ENCODE measurements at places on chromosomes 7 and 10.

DNA sequence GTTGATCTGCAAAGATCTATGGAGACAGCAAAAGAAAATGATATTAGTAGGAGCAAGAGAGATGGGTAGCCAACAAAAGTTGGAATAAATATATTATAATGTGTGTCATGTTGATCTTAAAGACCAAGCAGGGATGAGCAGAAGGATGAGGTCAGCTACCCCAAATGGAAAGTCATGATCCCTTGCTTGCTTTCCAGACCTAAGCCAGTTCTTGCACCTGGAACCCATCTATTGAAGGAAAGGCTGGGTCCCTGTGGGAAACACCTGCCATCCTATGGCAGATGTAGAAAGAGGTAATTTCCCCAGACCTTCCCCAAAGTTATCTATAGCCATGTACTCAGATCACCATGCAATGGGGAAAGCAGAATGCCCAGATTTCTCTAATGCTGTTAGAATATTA, 52.5 kb downstream of the LYZL2 start:
- DNase-seq = no peak

GRCh38 chr7:54933643-54934042, 85.2 kb upstream of the EGFR start:
- no peak for DNase-seq

DNA sequence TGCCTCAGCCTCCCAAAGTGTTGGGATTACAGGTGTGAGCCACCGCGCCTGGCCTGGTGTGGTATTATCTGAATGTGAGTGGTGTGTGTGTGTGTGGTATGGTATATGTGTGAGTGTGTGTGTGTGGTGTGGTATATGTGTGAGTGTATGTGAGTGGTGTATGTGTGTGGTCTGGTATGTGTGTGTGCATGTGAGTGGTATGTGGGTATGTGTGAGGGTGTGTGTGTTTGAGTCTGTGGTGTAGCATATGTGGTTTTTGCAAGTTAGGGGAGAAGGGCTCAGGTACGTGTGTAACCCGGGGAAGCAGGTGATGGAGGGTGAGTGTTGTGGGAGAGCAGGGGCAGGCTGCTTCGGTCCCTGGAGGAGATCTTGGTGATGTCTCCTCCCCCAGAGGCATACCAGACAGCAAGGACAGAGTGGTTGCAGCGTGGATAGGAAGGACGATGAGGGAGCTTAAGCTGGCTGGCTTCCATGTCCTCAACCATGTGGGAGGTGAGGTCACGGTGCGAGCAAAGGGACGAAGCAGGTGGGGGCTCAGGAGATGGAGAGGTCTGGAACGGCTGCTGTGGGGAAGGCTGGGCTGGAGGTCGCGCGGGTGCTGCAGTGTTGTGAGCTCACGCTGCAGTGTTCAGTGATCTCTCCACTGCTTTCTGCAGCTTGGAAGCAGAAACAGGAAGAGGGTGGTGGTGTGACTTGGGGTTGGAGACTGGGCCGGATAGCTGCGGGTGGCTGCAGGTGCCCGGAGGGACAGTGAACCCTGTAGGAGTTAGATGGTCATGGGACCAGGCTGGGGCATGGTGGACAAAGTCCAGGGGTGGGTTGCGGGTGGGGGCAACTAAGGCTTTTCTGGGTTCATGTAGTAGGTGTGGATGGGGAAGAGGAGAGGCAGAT, 5.0 kb downstream of the ZYX start:
- DNase-seq = no peak

- no peak for DNase-seq
These were observed 267.8 kb upstream of the MYO3A start for GRCh38 chr10:25666276-25666675.

- no peak for DNase-seq
These were observed 620.6 kb upstream of the ANKRD30A start for GRCh38 chr10:36504758-36505157.

DNA sequence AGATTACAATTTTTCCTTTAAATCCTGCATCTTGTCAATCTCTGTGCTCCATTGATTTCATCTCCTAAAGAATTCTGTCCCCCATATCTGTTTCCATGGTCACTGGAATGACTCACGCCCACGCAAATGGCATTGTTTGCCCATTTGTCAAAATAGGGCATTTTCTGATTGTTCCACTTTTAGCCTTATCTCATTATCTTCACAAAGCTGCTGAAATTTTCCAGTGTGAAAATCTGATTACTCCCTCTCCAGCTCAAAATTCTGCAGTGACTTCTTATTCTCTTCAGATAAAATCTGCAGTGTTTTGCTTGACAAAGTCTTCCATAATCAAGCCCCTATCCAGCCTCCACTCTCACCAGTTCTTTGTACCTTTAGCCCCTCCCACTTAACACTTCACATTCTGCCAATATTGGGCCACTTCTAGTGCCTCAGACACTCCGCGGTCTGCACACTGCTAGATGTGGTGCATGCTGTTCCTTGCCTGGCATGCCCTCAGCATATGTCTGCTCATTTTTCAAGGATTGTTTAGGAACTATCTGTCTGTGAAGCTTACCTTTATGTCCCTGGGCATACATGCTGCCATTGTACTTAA, 33.9 kb upstream of the CTTNBP2 start:
- no peak for DNase-seq

DNA sequence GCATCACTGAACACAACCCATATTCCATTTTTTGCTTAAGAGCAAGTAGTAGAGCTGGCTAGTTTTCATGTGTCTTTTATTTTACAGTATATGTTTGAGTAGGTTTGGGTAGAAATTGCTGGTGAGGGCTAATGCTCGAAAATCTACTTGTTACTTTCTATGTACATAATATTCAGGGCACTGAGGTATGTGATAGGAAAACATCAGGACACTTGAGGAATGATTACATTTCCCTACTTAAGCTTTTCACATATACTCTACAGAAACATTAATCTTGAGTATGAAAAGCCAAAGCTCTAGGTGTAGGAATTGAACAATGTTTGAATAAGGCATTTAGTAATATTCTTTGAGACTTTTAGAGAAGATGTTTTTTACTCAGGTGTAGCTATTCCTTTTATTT, 73.6 kb downstream of the POU6F2 start:
- DNase-seq = no peak

DNA sequence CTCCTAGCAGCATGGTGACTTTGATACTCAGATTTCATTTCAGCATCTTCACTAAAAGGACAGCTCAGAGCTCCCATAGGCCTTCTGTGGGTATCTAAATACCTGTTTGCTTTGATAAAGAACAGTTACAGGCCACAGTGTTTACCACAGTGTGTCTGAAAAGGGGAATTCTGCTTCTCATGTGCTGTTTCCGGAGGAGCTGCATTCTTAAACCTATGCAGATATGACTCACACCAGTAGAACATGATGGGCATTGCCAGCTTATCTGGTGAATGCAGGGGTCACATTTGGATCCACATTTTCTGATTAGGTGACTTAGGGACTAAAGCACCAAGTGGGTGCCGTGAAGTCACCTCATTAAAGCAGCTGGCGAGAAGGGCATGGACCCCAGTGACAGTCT, 52.6 kb downstream of the TRRAP start:
- DNase-seq = peak; percentile 3

- no peak for DNase-seq
These were observed 22.5 kb upstream of the GNA12 start for GRCh38 chr7:2866601-2867000.

DNA sequence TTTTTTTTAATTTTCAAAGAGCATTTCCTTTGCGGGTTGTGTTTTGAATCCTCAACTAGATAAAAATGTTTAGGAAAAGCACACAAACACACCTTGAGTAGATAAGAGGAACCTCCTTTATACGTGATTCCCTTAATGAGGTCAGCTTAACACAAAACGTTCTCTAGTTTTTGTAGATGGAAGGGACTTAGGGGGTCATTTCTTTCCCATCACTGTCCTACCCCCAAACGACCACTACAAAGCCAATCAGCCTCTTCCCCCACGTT, 1.2 kb downstream of the SUV39H2 start:
- DNase-seq = no peak

DNA sequence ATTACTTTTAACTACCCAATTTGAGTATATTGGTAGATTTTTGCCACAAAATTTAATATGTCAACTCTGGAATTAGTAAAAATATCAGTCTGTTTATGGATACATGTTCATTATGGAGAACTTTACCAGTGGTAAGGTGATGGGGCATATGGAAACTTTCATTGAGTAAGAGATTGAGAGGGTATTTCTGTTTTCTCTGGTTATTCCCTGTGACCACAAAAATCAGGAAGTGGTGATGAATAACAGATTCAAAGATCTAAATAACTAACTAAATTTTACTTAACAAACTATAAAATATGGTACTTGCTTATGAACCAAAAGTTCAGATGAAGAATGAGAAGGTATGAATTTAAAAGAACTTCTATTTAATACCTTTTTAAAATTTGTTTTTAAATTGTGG, 22.1 kb upstream of the STEAP4 start:
- DNase-seq = no peak

DNA sequence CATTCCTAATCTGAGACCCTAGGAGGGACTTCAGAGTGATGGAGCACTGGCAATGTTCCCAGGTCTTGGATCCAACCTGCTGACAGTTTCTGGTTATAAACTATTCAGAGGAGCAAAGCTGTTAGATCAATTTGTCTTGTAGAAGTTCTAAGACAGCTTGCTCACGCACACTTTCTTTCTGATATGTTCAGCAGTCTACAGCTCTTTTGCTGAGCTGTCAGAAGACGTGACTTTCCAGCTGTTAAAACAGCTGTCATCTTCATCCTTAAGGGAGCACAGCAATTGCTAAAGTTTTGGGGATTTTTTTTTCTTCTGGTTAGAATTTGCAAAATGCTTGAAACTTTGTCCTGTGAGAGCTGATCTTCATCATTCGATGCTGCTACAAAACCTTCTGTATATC, 823.1 kb downstream of the SORCS1 start:
- DNase-seq = no peak

- DNase-seq = no peak
These were observed 41.1 kb upstream of the HNRNPH3 start for GRCh38 chr10:68290736-68291135.

DNA sequence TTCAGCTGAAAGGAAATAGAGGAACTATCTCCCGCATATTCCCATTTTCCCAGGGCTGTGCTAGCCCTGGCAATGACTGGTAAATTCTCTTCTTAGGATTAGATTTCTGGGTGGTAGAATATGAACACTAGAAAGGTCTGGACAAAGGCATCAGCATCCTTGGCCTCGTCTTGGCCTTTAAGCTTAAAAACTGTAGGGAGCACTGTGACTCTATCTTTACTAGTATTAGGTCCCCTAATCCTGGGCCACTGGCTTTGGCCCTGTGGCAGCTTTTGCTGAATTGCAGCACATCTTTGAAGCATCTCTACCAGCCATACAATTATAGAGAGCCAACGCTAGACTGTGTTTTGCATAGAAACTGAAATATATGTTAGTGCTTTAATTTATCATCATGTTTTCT, 41.5 kb upstream of the EBLN1 start:
- no peak for DNase-seq

DNA sequence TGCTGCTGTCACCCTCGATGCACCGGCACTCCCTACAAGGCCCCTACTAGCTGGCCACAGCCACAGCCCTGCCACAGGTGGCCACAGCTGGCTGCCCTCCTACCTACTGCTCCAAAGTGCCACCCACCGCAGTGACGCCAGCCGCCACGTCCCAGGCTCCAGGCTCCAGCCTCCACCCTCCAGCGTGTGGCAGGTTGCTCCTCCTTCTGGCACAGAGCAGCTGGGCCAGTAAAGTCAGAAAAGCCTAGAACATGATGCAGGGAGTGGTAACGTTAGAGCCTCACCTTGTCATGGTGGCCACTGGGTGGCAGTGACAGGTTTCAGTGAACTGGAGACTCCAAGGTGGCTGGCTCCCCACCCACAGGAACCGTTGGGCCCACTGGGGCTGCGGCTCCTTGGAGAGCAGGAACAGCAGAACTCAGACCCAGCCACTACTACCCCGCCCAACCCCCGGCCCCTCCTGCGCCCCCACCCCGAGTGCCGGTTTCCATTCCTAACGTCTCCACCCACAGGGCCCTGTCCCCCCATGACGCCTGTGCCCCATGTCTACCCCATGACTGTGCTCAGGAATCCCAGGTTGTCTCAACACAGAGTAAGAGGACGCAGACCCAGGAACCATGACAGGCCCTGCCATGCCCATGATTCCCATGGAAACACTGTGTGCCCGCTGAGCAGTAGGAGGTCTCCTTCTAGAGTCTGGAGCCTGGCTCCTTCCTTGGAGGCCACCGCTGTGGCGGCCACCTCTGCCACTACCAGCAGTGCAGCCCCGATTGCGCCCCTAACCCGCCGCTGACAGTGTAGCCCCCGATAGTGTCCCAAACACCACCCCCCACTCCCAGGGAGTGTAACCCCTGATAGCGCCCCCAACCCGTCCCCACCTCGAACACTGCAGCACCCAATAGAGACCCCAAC, 52.3 kb upstream of the ZNF33B start:
- DNase-seq = no peak

- DNase-seq = no peak
These were observed 28.0 kb downstream of the TMEM270 start for GRCh38 chr7:73888959-73889358.

DNA sequence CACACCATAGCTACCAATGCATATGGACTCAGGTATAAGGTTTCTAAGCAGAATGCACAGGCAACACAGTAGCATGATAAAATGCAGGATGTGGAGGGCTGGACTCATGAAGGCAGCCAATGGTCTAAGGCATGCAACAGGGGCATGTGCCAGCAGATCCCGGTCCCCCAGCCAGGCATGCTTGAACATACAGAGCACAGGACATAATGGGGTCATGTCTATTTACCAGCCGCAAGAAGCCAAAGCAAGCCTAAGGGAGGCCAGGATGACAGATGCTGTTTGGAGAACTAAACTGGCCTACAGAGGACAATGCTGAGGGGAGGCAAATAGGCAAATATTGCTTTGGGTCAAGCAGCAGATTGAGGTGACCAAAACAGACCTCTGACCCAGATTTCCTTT, 60.0 kb upstream of the PDLIM1 start:
- no peak for DNase-seq

GRCh38 chr7:101880282-101881054, 63.0 kb downstream of the CUX1 start:
- no peak for DNase-seq

DNA sequence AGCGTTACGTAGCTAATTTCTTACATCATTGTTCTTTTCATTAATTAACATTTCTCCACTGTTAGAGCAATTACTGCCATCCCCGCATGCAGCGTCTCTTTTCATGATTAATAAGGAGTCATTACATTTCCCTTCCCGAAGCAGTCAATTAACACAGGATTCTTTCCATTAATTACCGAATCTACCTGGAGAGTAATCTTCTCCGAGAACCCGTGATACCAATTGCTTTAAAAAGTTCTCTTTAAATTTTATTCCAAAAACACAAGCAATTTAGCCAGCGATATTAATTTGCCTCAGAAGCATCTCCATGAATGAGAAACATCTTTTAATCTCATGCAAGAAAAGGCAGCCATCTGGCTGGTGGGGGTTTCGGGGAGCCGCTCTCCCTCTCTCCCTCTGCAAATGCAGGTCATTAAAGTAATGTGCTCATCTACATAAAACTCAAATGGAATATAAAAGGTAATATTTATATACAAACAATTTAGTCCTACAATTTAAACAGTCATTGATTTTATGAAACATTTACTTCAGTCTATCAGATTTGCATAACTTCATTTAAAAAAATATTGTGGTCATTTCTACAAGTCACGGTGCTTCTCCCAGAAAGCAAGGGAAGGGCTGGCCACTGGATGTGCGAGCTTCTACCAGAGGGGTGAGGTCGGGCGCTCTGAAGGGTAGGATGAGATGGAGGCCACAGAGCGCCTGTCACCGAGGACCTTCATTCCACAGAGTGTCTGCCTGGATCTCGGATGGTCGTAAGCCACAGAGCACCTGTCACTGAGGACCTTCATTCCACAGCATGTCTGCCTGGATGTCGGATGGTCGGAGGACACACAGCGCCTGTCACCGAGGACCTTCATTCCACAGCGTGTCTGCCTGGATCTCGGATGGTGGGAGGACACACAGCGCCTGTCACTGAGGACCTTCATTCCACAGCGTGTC, 145.0 kb downstream of the WDR37 start:
- no peak for DNase-seq
